ENCODE measurements at places on chromosomes 6 and 20. TPM values are rescaled to one million over a fixed set of nuclear protein-coding genes. Genes with fewer than 3 reads are reported as not detected.

The PGC gene
- total RNA-seq = not detected

The KCNS1 gene
- 0.97 TPM for total RNA-seq

The GABRR1 gene
- total RNA-seq = not detected

The TMEM170B gene
- total RNA-seq = 2.0 TPM

The MCHR2 gene
- total RNA-seq = not detected

The HAO1 gene
- not detected for total RNA-seq

The NHSL1 gene
- total RNA-seq = 30.9 TPM

The EPPIN gene
- not detected for total RNA-seq

The RNF182 gene
- under 0.01 TPM for total RNA-seq

The BTN1A1 gene
- 0.07 TPM for total RNA-seq

The EYA2 gene
- 7.3 TPM for total RNA-seq

The DEFB132 gene
- not detected for total RNA-seq

The POM121L2 gene
- not detected for total RNA-seq

The GPR63 gene
- total RNA-seq = 2.7 TPM

The KCNK5 gene
- total RNA-seq = 1.2 TPM

The GCNT2 gene
- 16.2 TPM for total RNA-seq

The RUNX2 gene
- 6.2 TPM for total RNA-seq

The VWA7 gene
- total RNA-seq = 0.88 TPM

The FITM2 gene
- total RNA-seq = 3.6 TPM

The CST4 gene
- total RNA-seq = not detected

The GJA10 gene
- total RNA-seq = not detected

The RGS17 gene
- 4.8 TPM for total RNA-seq

The ZNF831 gene
- total RNA-seq = 0.21 TPM

The ZMYND8 gene
- 26.7 TPM for total RNA-seq

The ADGRF5 gene
- 51.2 TPM for total RNA-seq

The TCF15 gene
- total RNA-seq = 0.97 TPM

The TFAP2A gene
- total RNA-seq = not detected

The PLEKHG1 gene
- 44.3 TPM for total RNA-seq

The C20orf144 gene
- total RNA-seq = not detected

The LSM14B gene
- total RNA-seq = 56.8 TPM

The COX7A2 gene
- 58.5 TPM for total RNA-seq

The TMC2 gene
- total RNA-seq = not detected

The OXT gene
- total RNA-seq = not detected

The MYLK2 gene
- not detected for total RNA-seq

The SEMG1 gene
- total RNA-seq = not detected

The SMLR1 gene
- not detected for total RNA-seq

The C6orf58 gene
- not detected for total RNA-seq

The SDC4 gene
- 7.9 TPM for total RNA-seq

The BHLHE23 gene
- total RNA-seq = not detected

The DSN1 gene
- 1.0 TPM for total RNA-seq

The BPIFB1 gene
- 0.21 TPM for total RNA-seq

The COL21A1 gene
- 9.0 TPM for total RNA-seq

The DEFB115 gene
- total RNA-seq = not detected

The ORC3 gene
- 32.7 TPM for total RNA-seq

The ZSWIM3 gene
- 3.1 TPM for total RNA-seq

The RGL2 gene
- total RNA-seq = 34.4 TPM

The LY6G6C gene
- not detected for total RNA-seq

The ASIP gene
- not detected for total RNA-seq

The PHACTR1 gene
- 2.4 TPM for total RNA-seq

The GLP1R gene
- total RNA-seq = not detected

The RIN2 gene
- total RNA-seq = 77.5 TPM

The PACRG gene
- total RNA-seq = 12.3 TPM
